ENCODE measurements at places on chromosomes 4 and X.

DNA sequence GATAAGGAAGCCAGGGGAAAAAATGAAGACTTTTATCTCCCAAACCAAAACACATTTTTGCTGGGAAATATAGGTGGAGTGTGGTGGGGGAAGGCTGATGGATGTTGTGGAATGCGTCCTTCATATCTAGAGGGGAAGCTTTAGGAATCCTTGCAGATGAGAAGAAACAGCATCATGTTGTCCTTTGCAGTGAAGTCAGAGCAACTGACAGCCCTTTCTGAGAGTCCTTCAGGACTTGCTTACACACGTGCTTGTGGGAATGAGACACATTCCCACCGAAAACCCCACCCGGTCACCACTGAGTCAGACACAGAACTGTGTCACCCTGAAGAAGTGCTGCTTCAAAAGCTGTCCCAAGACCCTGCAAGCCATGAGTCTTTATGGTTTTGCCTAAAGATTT lies 81.5 kb downstream of the SHROOM2 start:
- DNase-seq = no peak

- DNase-seq = no peak
These were observed 245.9 kb downstream of the AFAP1 start for GRCh38 chr4:7693711-7694110.

GRCh38 chrX:24225265-24225664 lies 75.7 kb downstream of the ZFX start:
- no peak for DNase-seq

GRCh38 chr4:183499801-183500200 lies 5.1 kb upstream of the ING2 start:
- DNase-seq = no peak

GRCh38 chr4:4401036-4401435 lies 14.1 kb downstream of the NSG1 start:
- DNase-seq = no peak

DNA sequence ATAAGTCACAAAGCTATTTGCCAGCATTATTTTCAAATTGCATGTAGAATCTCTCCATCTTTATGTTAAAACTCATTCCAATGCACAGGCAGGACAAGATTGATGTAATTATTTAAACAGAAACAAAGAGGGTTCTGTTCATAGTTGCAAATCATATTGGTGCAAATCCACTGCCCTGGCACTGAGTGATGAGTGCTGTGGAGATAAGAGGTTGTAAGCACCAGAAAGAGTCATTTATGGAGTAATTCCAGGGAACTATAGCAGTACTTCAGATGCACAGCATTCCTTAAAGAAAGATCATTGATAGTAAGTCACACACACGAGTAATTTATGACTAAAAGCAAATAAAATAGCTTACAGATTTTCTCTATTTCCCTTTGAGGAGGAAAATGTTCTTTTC lies 337.7 kb upstream of the CTSO start:
- DNase-seq = no peak

DNA sequence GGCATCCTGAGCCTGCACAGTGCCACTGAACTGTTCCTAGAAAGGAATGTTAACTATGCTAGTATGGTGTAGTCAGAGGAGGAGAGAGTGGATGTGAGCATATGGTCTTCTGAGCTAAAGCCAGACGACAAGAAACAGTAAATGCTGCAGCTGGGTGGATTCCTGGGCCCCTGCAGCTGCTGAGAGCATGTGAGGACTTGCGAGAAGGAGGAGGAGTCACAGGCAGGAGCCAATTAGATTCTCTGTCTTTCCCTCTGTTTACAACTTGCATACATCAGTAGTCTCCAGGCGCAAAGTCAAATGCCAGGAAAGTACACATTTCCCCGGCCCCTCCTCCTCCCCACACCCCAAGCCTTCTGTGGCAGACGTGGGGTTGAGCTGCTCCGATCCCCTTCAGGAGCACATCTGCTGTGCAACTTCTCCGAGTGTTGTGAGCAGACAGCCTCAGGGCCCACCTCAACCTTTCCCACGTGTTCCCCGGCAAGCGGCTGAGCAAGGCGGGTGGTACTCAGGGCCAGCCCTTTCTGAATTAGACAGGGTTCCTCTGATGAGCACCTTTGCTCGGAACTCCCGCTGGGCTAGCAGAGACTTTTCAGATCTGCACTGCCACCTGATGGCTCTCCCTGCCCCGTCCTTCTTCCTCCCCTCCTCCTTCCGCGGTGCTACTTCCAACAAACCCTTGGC lies 108.7 kb upstream of the ATP6AP2 start:
- peak; percentile 62 for DNase-seq

- no peak for DNase-seq
These were observed 568.0 kb downstream of the STIM2 start for GRCh38 chr4:27428661-27429060.

DNA sequence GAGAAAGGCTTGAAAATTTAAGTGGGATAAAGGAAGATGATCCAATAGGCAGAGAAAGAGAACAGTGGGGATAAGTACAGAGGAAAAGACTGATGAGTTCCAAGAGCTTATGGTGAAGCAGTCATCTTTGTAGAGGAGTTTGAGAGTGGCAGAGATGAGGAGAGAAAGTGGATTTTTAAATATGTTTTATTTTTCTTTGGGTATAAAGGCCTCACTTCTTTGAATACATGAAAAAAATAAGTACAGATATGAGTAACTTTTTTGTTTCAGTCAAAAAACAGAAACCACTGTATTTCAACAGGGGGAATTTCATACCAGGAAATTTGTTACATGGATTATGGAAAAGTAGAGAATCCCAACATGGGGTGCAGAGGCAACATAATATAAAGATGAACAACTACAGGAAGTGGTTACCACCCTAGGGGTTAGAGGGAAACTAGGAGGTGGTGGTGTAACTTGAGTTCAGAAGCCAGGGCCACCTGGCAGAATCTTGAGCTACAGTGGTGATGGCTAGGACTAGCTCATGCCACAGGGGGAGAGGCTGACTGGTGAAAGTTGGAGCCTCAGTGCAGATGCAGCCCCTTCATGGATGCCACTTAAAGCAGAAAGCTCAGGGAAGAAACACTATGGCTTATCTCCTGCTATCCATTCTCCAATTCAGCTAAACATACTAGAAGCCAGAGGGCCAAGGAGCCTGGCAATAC lies 3.4 kb upstream of the CYBB start:
- peak; percentile 56 for DNase-seq

- no peak for DNase-seq
These were observed 203.1 kb downstream of the LARP7 start for GRCh38 chr4:112840061-112840460.

- no peak for DNase-seq
These were observed 102.4 kb upstream of the TMLHE start for GRCh38 chrX:155715141-155715540.

DNA sequence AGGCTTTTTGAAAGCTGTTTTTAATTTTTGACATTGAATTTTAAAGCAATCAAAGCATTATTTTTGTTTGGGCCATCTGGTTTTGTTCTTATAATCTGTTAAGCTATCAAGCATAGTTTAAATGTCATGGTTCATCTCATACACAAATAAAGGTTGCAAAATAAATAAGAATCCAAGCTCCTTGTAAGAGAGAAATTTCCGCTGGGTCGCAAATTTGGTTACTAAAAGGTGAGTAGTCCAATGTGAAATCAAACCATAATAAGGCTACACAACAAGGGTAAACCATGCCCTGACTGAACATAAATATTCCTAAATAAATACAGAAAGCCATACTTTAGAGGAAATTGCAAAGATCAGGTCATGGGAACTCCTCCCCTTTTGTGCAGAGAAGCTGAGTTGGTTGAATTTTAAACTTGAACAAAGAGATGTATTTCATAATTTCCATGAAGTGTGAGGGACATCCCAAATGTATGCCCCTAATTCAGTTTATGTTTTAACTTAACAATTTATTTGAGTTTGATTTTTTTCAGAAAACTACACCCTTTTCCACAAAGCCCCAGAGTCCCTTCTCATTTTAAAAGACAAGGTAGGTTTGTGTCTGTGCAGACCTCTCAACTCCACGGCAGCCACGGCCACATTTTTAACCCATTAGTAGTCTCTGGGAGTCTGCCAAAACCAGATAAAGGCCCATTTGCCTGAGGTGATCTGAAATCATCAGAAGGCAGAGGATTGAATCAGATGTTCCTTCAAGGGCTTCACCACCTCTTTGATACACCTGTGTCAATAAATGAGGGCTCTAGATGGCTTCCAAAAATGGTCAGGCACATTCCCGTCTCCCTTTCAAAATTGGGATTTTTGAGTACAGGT lies 85.2 kb downstream of the PLAC1 start:
- DNase-seq = no peak

DNA sequence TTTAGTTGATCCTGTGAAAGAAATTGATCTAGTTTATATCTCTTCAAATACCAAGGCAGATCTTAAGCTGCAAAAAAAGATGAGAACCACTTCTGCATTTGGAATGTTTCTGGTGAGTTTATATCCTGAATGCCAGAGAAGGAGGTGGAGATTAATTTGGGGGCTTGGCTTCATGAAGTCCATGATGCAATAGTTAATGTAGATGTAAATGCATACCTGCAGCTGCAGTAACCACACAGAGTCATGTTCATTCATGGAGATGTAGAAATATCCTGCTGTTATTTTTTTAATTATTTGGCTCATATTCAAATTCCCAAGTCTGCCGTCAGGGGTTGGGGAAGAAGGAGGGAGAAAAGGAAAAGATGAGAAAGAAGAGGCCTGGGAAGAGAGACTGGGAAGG lies at the start of gene SULT1E1:
SULT1E1 (minus strand) TSS at position 94 of the 400 bp plus-strand sequence. CDS start 2,501 bp downstream, outside the sequence.
- no peak for DNase-seq

DNA sequence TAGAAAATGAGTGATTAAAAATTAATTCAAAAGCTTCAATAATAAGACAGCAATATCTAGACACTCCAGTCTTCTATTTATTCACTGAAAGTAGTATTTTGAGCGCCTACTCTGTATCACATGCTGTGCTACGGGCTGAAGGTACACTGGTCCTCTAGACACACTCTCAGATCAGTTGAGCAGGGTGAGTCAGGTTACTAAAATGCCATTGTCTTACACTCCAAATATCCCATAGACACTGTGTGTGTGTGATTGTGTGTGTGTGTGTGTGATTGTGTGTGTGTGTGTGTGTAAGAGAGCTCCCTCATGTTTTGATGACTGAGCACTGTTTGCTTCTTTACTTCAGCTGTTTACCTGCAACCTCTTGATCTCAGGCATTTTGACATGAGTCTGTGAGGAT lies 342.8 kb upstream of the BOD1L1 start:
- no peak for DNase-seq

- no peak for DNase-seq
These were observed 112.8 kb upstream of the ATXN3L start for GRCh38 chrX:13432414-13433297.

DNA sequence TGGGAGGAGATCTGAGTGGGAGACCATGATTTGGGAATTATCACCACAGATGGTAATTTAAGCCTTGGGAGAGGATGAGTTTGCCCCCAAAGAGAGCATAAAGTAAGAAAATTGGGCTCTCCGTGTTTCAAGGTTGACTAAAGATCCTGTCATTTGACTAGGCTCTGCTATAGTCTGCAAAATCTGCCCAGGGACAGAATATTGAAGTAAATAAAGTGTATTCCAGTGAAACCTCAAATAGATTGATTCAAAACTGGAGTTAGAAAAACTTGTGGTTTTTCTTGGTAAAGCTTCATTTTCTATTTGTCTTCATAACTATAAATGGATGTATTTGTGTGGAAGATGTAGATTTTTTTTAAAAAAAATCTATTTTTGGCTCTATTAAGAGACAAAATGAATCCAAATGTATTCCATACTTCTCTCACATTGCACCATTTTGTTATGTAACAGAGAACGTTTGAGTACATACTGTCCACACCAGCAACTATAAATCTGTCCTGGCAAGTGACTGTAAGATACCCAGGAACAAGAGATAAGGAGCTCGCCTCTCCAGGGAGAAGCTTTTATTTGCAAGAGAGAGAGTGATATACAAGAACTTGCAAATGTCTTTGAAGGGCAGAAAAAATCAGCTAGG lies 170.2 kb downstream of the CBR4 start:
- no peak for DNase-seq

DNA sequence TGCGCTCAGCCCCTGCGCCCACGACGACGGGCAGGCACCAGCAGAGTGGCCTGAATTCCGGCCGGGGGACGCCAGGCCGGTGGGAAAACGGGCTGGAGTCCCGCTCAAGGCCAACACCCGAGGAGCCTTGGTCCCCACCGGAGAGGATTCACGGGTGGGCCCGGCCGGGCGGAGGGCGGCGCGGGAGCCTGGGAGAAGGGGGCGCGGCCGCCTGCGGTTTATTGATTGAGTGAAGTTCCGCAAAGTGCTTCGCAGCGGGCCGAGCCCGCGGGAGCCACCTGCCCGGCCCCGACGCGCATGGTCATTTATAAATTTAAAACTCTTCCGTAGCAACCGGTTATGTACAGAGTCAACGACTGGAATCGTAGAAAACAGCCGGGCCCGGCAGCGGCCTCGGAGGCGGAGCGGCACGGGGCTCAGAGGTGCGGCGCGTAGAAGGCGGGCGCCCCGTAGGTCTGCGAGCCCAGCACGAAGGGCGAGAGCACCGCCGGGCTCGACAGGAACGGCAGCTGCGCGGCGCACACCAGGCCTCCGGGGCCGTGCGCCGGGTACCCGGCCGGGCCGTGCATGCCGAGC lies 3.6 kb downstream of the NKX1-1 start:
- no peak for DNase-seq

DNA sequence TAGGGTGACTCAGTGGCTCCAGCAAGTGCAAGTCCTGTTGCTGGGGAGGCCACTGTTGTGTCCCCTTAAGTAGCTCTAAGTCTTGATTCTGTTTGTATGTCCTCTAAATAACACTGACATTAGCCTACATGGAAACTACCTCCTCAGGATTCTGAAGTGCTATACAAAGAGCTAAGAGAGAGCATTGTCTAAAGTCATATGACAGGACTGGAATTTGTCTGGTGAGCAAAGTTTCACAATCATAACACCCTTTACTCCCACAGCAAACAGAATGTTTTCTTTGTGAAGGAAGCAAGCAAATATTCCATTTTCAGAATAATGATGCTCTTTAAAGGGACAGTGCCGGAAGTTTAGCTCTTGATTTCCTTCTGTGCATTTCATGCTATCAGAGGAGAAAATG lies 23.4 kb upstream of the CT47A1 start:
- no peak for DNase-seq

GRCh38 chrX:107741404-107741790 lies 34.2 kb downstream of the TSC22D3 start:
- no peak for DNase-seq

DNA sequence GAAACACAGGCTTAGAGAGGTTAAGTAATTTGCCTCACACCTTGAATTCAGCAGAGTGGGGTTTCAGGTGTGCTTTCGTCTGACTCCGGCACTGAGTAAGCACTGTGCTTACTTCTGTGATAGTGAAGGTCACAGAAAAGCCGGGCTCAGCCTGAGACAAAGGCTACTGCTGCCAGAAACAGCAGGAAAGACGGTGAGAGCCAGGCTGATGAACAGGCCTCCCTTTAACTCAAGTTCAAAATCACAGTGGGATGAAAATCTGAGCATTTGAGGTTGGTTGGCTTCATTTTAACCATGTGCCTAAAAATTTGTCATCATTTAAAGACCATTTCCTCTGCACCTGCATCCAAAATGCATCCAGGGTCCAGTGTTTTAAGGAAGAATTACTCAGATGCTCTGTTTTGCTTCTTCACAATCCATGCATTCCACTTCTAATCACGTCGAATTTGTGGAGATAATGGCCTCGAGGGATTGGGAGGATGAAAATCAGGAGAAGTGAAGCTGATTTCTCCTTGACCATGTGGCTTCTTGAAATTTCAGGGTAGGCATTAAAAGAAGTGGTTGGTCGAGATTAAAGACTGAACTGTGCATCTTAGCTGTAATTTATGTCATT lies 121.2 kb upstream of the LNX1 start:
- DNase-seq = no peak

- no peak for DNase-seq
These were observed 108.6 kb downstream of the TBL1X start for GRCh38 chrX:9573282-9574106.

Data from GM12865 (cell line).